H1 (cell line): ENCODE measurements at places on chromosomes 12 and 14. TPM values are rescaled to one million over a fixed set of nuclear protein-coding genes. Genes with fewer than 3 reads are reported as not detected.

GRCh38 chr14:71482671-71483070 lies 449.6 kb upstream of the RGS6 start:
- H3K27me3 ChIP-seq = no peaks in the 10 kb centered on the region
- no peaks in the 10 kb centered on the region for H3K36me3 ChIP-seq
- no peak overlapping the region for H3K27ac ChIP-seq

- H3K4me1 ChIP-seq = no peaks in the 10 kb centered on the region
- no peaks in the 10 kb centered on the region for H3K27me3 ChIP-seq
- H3K27ac ChIP-seq = no peak overlapping the region
These were observed 21.6 kb downstream of the RERGL start for GRCh38 chr12:18068355-18068754.

DNA sequence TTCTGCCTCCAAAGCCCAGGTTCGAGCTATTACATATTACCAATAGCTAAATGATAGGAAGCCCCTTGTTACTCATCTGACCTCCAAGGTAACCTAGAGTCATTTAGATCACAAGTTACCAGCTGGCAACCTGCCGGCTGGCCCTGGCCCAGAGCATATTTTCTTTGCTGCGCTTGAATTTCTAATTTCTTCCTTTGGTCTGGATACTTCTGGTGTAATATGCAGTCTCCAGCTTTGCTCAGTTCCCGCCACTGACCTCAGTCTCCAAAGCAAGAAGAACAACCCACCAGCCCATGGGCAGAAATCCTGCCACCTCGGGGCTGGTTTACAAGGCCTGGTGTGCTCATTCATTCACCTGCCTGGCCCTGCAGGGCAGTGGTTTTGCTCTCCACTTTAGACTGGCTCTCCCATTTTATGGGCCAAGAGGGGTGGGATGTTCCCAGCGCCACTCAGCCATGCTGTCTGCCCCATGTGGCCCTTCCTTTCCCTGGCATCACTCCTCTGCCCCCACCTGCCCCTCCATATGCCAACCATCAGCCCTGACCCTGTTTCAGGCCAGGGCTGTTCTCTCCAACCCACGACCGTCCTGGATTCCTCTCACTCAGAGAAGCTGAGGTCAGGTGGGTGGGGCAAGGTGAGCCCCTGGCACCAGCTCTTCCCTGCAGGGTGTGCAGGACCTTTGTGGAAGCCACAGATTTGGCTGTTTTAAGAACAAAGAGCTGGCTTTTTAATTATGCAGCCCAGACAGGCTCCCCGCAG lies 76.0 kb downstream of the PRIMA1 start:
- DNase-seq = peak; percentile 40
- H3K36me3 ChIP-seq = no peaks in the 10 kb centered on the region
- no peak overlapping the region for H3K27ac ChIP-seq

- H3K4me3 ChIP-seq = no peak overlapping the region
- peaks cover 30% of the 10 kb centered on the region for H3K4me1 ChIP-seq
- no peaks in the 10 kb centered on the region; the same call in 1 of the 2 replicates for H3K27me3 ChIP-seq
- no peaks in the 10 kb centered on the region for H3K36me3 ChIP-seq
These were observed 105.4 kb upstream of the MED13L start for GRCh38 chr12:116382686-116383530.

GRCh38 chr12:80710727-80711449 lies 3.5 kb downstream of the MYF6 start:
- H3K27ac ChIP-seq = no peak overlapping the region
- H3K36me3 ChIP-seq = no peaks in the 10 kb centered on the region
- H3K4me1 ChIP-seq = peaks cover 23% of the 10 kb centered on the region
- peak overlapping the region; percentile 54; the same call in 1 of the 2 replicates for H3K4me3 ChIP-seq

- no peaks in the 10 kb centered on the region for H3K36me3 ChIP-seq
- H3K27me3 ChIP-seq = no peaks in the 10 kb centered on the region
- H3K27ac ChIP-seq = no peak overlapping the region
- no peak overlapping the region for H3K4me3 ChIP-seq
- DNase-seq = no peak
These were observed 394.1 kb downstream of the C12orf75 start for GRCh38 chr12:105724641-105725040.

Gene SLC4A8
- 13.4 and 15.2 TPM in 2 replicates for total RNA-seq

Gene MYBPC1
- total RNA-seq = not detected in 2 replicates

DNA sequence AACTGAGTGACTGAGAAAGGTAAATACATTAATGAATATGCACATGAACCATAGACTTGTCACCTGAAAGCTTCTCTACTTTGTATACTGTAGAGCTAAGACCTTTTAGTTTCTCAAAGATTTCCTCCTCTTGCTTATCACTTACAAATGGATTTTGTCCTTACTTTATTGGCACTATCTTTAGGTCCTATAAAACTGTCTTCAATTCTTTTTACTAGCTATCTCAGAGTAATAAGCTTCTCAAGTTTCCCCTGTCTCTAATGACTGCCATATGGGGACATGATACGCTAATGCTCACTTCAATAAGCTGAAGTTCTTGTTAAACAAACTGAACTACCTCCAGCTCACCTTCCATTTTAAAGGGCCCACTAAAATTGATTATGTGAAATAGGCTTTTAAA lies 468.2 kb upstream of the CCDC196 start:
- H3K27ac ChIP-seq = no peak overlapping the region
- no peak overlapping the region for H3K4me3 ChIP-seq
- no peak for DNase-seq
- H3K27me3 ChIP-seq = no peaks in the 10 kb centered on the region

- H3K4me3 ChIP-seq = no peak overlapping the region
- no peaks in the 10 kb centered on the region for H3K36me3 ChIP-seq
- H3K27ac ChIP-seq = no peak overlapping the region
- no peaks in the 10 kb centered on the region for H3K27me3 ChIP-seq
These were observed 3.0 kb downstream of the ETV6 start for GRCh38 chr12:11652351-11653040.

Gene TAS2R50
- total RNA-seq = 0.33 and 0.50 TPM in 2 replicates

GRCh38 chr12:128664501-128664900 lies 159.3 kb downstream of the SLC15A4 start:
- no peaks in the 10 kb centered on the region for H3K36me3 ChIP-seq
- H3K4me3 ChIP-seq = no peak overlapping the region
- DNase-seq = no peak
- peaks cover 4% of the 10 kb centered on the region; the same call in 1 of the 2 replicates for H3K27me3 ChIP-seq

DNA sequence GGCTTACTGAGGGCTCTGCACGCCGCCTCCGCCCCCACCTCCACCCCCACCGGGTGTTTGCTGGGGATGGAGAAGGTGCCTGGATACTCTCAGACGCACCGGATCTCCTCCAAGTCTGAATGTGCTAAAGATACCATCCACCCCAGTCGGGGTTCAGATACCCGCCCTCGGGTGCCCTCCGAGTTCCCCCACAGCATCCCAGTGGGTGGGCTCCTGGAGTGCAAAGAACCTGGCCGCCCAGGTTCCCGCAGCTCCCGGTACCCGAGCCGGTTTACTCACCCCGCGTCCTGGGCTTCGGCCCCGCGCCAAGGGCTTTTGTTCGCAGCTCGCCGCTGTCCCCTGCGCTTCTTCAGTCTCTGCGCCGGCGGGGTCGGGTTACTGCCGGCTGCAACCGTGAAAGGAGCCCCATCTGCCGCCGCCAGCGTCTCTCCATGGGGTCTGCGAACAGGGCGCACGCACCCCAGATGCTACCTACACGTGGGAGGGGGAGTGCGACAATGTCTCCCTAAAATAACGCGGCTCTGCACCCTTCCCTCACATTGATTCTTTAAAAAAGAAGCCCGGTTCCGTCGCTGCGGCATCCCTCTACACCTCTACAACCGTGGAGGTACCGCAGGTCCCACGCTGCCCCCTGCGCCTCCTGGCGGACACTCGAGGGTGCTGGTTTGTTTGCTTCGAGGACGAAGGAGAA lies at the start of gene CCDC177:
TSS of gene CCDC177 (minus strand) at position 609 of the 691 bp plus-strand sequence. CDS start 1,249 bp downstream, outside the sequence.
- no peaks in the 10 kb centered on the region for H3K4me1 ChIP-seq
- peaks cover 47% of the 10 kb centered on the region for H3K27me3 ChIP-seq
- H3K36me3 ChIP-seq = peaks cover 8% of the 10 kb centered on the region; the same call in 1 of the 2 replicates
- H3K4me3 ChIP-seq = peak within 1 kb of the TSS; percentile 57

DNA sequence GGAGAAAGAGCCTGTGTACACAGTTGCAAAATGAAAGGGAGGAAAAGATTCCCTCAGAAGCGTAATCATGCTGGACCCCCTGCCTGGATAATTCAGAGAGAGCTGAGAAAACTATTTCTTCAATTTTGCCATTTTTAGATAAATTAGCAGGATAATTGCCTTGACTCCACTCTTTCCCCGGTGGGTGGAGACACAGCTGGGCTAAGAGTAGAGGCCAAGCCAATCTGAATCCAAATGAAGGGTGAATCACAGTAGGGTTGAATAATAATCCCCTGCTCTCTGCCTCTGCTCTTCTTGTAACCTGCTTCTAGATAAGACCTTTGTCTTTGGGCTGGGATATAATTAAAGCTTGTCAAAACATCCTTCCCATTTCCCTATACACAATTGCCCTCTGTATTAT lies 150.1 kb downstream of the CAPZA3 start:
- H3K36me3 ChIP-seq = no peaks in the 10 kb centered on the region; the same call in 1 of the 2 replicates
- peaks cover 9% of the 10 kb centered on the region for H3K4me1 ChIP-seq
- DNase-seq = no peak
- no peak overlapping the region for H3K27ac ChIP-seq

Gene TMBIM4
- 12.8 and 15.5 TPM in 2 replicates for total RNA-seq

- no peak overlapping the region for H3K27ac ChIP-seq
- no peaks in the 10 kb centered on the region for H3K36me3 ChIP-seq
- no peaks in the 10 kb centered on the region for H3K27me3 ChIP-seq
- DNase-seq = no peak
These were observed 31.3 kb upstream of the NR1H4 start for GRCh38 chr12:100442403-100442802.

GRCh38 chr14:104724981-104725771 lies 1.1 kb downstream of the ADSS1 start:
- H3K27ac ChIP-seq = no peak overlapping the region
- H3K4me3 ChIP-seq = peak overlapping the region; percentile 88
- H3K4me1 ChIP-seq = peaks cover 11% of the 10 kb centered on the region
- DNase-seq = no peak
- H3K36me3 ChIP-seq = no peaks in the 10 kb centered on the region

DNA sequence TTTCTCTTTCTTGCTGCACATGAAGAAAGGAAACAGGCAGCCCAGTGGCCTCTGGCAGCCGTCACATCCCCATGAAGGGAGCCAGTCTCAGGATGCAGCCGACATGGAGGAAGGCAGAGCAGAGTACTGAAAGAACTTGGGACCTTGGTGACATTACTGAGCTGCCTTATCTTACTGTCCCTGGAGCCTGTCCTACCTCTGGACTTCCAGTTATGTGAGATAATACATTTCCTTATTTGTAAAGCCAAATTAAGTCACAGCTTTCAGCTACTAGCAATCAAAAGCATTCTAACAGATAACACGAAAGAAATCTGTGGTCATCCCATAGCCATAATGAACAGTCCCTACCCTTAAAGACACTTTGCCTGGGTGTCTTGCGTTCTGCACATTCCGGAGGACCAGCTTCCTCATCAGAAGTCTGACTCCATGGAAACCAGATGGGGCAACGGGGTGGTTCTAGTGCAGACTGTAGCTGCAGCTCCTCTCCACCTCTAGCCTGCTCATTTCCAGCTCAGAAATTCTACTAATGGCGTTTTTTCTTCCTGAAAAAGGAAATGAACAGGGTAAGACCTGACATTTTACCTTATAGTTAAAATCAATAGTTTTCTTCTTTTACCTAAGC lies 7.8 kb upstream of the EGLN3 start:
- H3K4me1 ChIP-seq = no peaks in the 10 kb centered on the region
- H3K36me3 ChIP-seq = no peaks in the 10 kb centered on the region
- H3K27ac ChIP-seq = no peak overlapping the region
- H3K4me3 ChIP-seq = no peak overlapping the region
- no peak for DNase-seq

GRCh38 chr14:64960762-64961276 lies 11.3 kb downstream of the RAB15 start:
- no peak overlapping the region for H3K4me3 ChIP-seq
- peak; percentile 78 for DNase-seq
- no peaks in the 10 kb centered on the region for H3K36me3 ChIP-seq
- H3K4me1 ChIP-seq = peaks cover 11% of the 10 kb centered on the region
- H3K27me3 ChIP-seq = no peaks in the 10 kb centered on the region
- no peak overlapping the region for H3K27ac ChIP-seq

Gene INSM2
- total RNA-seq = 0.10 TPM in 1 of 2 replicates, not detected in the other

- H3K36me3 ChIP-seq = no peaks in the 10 kb centered on the region
- no peak for DNase-seq
- H3K4me1 ChIP-seq = no peaks in the 10 kb centered on the region
- H3K27me3 ChIP-seq = no peaks in the 10 kb centered on the region
- H3K4me3 ChIP-seq = no peak overlapping the region
- no peak overlapping the region for H3K27ac ChIP-seq
These were observed 1496.8 kb upstream of the TMEM132C start for GRCh38 chr12:126770188-126770587.

- no peaks in the 10 kb centered on the region for H3K27me3 ChIP-seq
- no peak overlapping the region for H3K4me3 ChIP-seq
These were observed 112.6 kb downstream of the FOXA1 start for GRCh38 chr14:37482428-37482827.

GRCh38 chr12:122452701-122453285 lies 30.3 kb upstream of the CLIP1 start:
- no peak overlapping the region for H3K4me3 ChIP-seq
- no peaks in the 10 kb centered on the region for H3K27me3 ChIP-seq
- no peak for DNase-seq

Gene DDX24
- total RNA-seq = 186 and 201 TPM in 2 replicates

GRCh38 chr12:56374726-56375597 lies 12.3 kb upstream of the APOF start:
- no peaks in the 10 kb centered on the region; the same call in 1 of the 2 replicates for H3K4me1 ChIP-seq
- no peaks in the 10 kb centered on the region for H3K36me3 ChIP-seq
- no peaks in the 10 kb centered on the region for H3K27me3 ChIP-seq
- DNase-seq = no peak
- H3K4me3 ChIP-seq = no peak overlapping the region
- H3K27ac ChIP-seq = no peak overlapping the region

- H3K36me3 ChIP-seq = no peaks in the 10 kb centered on the region
- H3K27me3 ChIP-seq = no peaks in the 10 kb centered on the region
- no peak for DNase-seq
- H3K4me1 ChIP-seq = peaks cover 13% of the 10 kb centered on the region
These were observed 137.0 kb upstream of the MAX start for GRCh38 chr14:65239143-65239937.

GRCh38 chr12:12247584-12247983 lies 19.3 kb downstream of the LRP6 start:
- no peak overlapping the region for H3K4me3 ChIP-seq
- H3K27me3 ChIP-seq = no peaks in the 10 kb centered on the region
- no peak overlapping the region for H3K27ac ChIP-seq
- H3K4me1 ChIP-seq = peaks cover 3% of the 10 kb centered on the region

- H3K27me3 ChIP-seq = no peaks in the 10 kb centered on the region
- no peak for DNase-seq
- H3K27ac ChIP-seq = no peak overlapping the region
- H3K4me1 ChIP-seq = peaks cover 6% of the 10 kb centered on the region
- H3K4me3 ChIP-seq = no peak overlapping the region
These were observed 84.4 kb downstream of the NINJ2 start for GRCh38 chr12:578748-579419.

- no peaks in the 10 kb centered on the region for H3K36me3 ChIP-seq
- no peak for DNase-seq
- H3K27ac ChIP-seq = no peak overlapping the region
- no peaks in the 10 kb centered on the region for H3K27me3 ChIP-seq
These were observed 26.1 kb downstream of the TPCN1 start for GRCh38 chr12:113247123-113248050.

GRCh38 chr12:93894391-93895088 lies 217.4 kb downstream of the CRADD start:
- no peak overlapping the region for H3K4me3 ChIP-seq
- no peak overlapping the region for H3K27ac ChIP-seq
- no peaks in the 10 kb centered on the region for H3K27me3 ChIP-seq
- peak; percentile 37 for DNase-seq
